HS-27A (cell line): ENCODE measurements at places on chromosomes 1 and 21.

DNA sequence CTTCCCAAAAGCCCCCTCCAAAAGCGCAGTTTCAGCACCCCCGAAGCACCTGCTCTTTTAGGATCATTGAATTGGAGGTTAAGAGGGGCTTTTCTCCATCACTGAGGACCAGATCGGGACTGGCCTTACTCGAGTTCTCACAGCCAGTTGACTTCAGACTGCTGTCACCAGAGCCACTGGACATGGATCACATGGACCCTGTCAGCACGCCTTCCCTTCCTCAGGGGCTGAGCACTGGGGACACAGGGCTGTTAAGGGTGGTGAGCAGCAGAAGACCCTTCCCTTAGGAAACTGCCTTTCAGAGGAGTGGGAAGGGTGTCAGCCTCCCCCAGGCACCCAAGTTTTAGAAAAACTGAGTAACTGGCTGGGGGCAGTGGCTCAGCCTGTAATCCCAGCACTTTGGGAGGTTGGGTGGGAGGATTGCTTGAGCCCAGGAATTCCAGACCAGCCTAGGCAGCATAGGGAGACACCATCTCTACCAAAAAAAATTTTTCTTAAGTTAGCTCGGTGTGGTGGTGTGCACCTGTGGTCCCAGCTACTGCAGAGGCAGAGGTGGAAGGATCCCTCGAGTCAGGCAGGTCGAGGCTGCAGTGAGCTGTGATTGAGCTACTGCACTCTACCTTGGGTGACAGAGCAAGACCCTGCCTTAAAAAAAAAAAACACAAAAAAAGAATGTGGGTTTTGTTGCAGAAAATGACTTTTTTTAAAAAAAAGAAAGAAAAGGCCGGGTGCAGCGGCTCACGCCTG lies 584 bp upstream of the FGR start:
- no peak for DNase-seq

GRCh38 chr1:209720826-209721225 lies 16.2 kb downstream of the HSD11B1 start:
- no peak for DNase-seq

GRCh38 chr1:37031871-37032270 lies 2.4 kb downstream of the GRIK3 start:
- DNase-seq = no peak

- no peak for DNase-seq
Observed at GRCh38 chr1:89873770-89874169, 52.9 kb downstream of the LRRC8D start.
